ENCODE measurements at places on chromosomes 2 and 18. TPM values are rescaled to one million over a fixed set of nuclear protein-coding genes. Genes with fewer than 3 reads are reported as not detected.
A peak's percentile ranks its signal among the peaks of the same experiment; 100 is the strongest.

Gene EN1
- not detected for total RNA-seq

Gene CCDC148
- 0.40 TPM for total RNA-seq

Gene RUFY4
- total RNA-seq, result not detected

Gene PIEZO2
- total RNA-seq, result 1.1 TPM

Gene C2orf81
- total RNA-seq, result 0.79 TPM

- no peak for DNase-seq
These were observed 32.5 kb downstream of the INPP5D start for GRCh38 chr2:233092432-233093165.

DNA sequence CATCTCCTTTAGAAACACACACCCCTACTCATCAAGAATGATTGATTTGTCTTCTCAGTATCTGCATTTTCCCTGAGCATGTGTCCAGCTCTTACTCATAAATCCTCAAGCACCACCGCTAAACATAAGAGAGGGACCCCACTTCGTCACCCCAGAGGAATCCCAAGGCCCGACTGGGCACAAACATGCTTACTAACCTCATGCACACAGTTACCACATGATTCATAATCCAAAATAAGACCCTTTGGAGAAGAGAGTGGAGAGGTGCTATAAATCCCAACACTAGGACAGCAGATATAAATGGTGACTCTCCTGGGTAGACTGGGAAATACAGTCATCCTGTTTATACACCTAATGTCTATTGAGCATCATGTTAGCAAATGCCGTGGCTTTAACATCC lies 843.2 kb upstream of the ID2 start:
- DNase-seq, result no peak

DNA sequence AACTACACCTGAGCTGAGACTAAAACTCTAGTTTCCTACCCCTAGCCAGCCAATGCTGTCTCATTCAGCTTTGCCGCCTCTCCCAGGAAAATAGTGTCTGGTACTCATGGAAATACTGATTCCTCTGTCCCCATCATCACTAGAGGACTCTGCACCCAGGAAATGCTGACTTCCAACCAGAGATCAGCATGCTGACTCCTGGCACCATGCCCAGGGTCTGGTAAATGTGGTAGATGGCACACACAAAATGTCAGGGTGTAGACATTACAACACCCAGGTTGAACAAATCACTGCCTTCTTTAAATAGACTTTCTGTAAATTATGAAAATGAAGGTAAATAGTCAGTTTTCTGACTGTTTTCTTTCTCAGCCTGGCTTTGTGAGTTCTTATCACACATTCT lies 307.3 kb upstream of the CHAC2 start:
- peak; percentile 33 for DNase-seq

DNA sequence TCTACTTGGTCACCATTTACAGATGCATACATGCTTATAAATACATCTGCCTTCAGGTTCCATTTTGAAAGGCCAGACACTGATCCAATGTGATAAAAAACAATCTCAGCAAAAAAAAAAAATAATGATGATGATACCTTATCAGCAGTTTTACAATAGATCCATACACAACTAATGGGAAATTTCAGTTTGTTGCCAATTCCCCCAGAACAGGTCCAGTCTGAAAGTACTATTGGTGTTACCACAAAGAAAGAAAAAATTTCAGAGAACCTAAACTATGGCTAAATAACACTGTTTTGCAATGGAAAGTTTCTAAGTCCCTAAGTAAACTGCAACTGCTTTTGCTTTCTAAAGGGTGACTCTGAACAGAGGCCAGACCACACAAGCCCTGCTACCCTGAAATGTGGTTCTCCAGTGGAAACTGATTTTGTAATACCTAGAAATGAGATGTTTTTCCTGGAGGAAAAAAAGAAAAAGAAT lies 54.1 kb downstream of the LPIN2 start:
- DNase-seq, result no peak

DNA sequence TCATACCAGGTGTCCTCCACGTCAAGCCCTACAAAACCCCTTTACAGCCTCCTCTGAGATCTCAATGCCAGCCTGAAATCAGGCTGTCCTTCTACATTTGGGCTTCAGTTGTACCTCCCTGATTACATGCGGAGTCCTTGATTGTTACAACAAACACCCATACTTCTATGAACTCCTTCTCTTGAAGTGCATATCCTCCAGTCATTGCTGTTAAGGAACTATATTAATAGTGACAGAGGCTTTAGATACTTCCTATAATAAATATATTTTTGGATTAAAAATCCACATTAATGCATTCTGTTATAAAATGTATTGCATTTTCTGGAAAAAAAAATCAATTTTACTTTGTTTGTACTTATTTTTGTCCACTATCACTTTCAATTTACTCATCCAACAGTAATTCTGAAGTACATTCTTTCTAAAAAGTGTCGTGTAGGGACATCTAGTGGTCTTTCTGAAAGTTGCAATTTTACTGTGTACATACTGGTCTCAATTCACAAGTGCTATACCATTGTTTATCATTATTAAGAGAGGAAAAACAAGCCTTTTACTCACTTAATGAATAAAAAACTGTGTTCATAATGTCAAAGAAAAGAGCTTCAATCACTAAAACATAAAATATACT lies 316.4 kb downstream of the DSEL start:
- no peak for DNase-seq

DNA sequence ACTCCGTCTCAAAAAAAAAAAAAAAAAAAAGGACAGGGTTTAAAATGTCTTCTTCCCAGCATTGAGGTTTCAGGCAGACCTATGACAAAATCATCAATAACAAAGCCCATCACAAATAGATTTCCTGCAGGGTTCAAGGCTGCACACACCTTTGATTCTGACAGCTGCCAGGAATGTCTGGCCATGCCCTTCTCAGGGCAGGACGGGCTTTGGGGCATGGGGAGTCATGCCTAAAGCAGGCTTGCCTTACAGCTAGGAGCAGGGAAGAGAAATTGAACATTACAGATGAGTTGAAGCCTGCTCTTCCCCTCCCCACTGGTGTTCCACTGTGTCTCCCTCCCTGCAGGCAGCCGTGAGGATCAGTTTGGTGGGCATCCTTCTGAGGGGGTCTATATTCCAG lies 3.7 kb downstream of the PRELID3A start:
- DNase-seq, result no peak

Measured in left ventricle myocardium superior (tissue), 1 donor.